ENCODE measurements at places on chromosomes 1 and 21.
A peak's percentile ranks its signal among the peaks of the same experiment; 100 is the strongest.

DNA sequence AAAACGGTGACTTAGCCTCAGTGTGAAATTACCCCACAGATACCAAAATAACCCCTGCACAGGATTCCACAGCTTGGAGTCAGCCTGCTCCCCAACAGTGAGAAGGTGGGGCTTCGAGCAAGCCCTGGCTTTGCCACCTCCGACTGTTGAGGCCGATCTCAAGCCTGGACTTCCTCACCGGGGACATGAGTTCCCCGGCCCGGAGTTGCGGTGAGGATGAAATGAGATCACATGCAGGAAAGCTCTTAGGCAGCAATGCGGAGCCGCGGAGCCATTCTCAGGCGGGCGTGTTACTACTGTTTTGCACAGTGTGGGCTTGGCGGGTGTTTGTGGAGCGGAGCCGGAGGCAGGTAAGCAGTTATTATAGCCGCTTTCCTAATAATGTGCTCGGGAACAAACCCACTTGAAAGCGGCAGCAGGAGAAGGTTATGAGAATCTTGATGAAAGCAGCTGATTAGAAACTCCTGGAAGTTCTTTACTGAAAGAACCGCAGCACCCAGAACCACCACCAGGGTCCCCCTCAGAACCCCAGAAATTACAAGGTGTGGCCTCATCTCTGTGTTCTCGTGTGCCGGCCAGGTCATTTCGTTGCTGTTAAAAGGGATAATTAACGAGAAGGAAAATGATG, 3.9 kb upstream of the CLSTN1 start:
- no peak for DNase-seq

GRCh38 chr1:211334986-211335385, 8.4 kb downstream of the TRAF5 start:
- DNase-seq: no peak

DNA sequence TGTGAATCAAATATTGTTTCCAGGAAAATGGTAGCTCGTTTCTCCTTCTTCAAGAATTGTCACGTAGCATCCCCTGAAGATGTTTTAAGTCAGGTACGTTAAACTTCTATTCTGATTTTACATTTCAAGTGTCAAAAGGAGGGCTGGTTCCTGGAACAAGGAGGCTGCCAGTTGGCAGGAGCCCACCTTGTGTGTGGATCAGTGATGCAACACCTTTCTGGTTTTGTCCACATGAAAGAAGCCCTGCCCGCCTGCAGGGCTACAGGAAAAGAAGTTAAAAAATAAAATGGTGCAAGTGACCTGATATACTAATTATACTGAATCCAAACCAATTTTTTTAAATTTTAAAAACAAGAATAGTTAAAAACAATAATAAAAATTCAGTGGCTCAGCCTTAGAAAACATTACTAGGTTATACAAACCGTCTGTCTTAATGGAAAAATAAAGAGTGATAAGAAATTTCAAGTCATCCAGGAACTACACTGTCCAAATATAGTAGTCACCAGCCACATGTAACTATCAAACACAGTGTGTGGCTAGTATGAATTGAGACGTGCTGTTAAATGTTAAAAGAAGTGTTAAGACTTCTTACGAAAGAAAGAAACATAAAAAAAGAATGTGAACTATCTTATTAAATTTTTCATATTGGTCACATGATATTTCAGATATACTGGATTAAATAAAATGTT, 123.1 kb downstream of the APP start:
- DNase-seq: no peak

DNA sequence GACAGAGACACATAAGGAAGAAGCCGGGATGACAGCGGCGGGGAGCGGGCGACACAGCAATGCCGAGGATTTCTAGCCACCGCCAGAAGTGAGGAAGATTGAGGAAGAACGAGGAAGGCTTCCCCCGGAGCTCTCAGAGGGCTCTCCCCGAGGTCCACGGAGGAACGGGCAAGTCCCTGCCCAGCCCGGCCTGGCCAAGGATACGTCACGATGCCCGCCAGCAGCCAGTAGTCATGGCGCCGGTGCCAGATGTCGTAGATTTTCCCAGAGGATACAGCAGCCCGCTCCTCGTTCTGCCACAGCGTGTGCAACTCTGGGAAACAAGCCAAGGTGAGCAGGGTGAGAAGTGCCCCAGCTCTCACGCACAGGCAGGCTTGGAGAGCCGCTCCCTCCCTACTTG, 65.9 kb downstream of the KCNAB2 start:
- DNase-seq: peak; percentile 89

- DNase-seq: no peak
Measured at GRCh38 chr1:178725466-178726086, 532 bp downstream of the RALGPS2 start.

DNA sequence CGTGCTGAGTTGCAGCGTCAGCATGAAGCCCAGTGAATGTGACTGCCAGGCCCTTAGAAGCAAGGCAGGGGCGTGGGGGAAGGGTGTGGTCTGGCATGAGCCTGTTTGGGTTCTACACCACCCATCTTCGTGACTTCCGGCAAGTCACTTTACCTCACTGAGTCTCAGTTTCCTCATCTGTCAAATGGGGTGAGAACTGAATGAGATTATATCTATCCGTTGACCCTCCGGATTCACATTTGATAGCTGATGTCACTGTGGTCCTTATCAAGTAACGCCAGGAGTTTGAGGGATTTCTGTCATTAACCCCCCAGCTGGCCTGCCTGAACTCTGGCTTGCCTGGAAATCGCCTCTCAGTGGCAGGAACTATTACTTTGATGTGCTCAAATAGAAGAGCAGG, 15.6 kb downstream of the MRPL37 start:
- DNase-seq: no peak

- no peak for DNase-seq
Measured at GRCh38 chr1:113096493-113096892, 23.5 kb downstream of the LRIG2 start.

- no peak for DNase-seq
Measured at GRCh38 chr1:26405281-26405915, 5.2 kb upstream of the LIN28A start.

DNA sequence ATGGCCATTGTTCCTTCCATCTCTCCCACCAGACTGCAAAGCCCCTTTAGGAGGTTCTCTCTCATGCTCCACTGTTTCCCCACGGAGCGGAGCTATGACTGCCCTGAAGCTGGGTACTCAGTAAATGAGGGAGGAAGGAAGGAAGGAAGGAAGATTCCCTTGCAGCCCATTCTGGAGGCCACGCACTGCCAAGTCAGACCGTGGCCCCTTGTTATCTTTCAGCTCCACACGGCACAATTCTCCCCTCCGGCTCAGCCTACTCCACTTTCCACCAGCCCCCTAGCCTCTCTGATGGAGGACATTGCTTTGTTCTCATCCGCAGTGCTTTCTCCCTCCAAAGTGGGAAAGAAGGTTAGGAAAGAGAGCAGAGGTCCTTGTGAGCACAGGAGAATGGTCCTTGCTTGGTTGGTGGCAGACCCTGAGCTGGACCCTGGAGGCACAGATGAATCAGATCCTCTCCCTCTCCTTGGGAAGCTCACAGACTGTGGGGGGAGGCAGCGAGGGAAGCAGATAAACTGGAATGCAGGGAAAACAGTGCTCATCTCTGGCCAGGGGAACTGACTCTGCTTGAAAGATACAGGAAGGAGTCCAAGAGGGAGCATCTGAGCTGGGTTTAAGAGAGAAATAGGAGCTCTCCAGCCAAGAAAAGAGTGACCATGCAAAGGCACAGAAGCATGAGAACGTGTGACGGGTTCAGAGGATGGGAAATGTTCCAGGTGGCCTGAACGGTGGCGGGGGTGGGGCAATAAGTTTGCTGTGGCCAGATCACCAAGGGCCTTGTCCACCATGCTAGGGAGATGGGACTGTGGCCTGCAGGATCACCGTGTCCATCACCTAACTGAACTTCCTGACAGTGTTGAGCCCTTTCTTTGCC, 52.6 kb downstream of the GLIS1 start:
- DNase-seq: no peak

GRCh38 chr1:37828410-37829074, 20.5 kb upstream of the YRDC start:
- DNase-seq: no peak

DNA sequence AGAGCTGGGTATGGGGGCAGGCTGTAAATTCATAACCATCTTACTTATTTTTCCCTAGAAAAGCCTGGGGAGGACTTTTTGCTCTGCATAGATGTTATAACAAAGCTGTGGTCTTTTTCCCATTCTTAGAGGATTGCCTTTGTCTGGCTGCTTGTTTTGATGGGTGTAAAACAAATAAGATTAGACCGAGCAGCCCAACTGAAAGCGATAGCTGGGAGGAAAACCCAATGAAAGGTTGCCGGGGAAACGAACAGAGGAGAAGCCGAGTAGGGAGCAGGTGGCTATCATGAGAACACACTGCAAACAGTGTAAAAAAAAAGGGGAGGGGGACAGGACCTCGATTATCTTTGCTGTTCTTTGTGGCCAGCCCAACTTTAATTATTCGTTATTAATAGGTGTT, 1.9 kb downstream of the ELAVL4 start:
- peak; percentile 23 for DNase-seq

DNA sequence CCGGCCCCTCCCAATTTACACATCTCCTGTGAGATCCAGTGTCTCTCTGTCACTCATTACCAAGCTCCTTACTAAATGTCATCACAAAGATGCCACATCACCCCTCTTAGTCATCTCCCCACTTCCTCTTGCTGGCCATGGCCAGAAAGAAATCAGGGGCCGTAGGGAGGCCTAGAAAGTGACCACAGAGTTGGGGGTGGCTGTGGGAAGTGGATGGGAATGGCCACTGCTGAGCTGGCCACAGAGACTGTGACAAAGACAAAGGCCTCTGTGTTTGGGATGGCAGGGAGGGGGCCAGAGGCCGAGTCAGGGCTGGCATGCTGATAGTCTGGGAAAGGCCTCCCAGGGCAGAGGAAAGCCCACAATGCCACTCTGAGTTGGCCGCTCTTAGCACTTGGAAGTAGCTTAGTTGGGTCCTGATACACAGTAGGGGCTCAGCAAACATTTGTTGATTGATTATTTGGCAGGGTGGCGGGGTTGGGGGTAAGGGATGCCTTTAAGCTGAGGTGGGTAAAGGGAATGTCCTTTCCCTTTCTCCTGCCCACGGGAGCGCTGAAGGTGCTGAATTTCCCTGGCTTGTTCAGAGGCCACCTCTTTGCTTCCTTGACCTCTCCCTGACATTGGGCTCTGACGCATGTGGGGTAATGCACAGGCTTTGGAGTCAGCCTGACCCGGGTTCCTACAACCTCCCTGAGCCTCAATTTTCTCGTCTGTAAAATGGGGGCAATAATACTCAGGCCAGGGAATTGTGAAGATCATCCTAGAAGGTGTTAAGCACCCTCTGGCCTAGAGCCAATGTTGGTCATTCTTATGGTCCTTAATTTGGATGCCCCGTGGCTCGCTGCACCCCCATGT, 13.2 kb downstream of the NAV1 start:
- DNase-seq: no peak

DNA sequence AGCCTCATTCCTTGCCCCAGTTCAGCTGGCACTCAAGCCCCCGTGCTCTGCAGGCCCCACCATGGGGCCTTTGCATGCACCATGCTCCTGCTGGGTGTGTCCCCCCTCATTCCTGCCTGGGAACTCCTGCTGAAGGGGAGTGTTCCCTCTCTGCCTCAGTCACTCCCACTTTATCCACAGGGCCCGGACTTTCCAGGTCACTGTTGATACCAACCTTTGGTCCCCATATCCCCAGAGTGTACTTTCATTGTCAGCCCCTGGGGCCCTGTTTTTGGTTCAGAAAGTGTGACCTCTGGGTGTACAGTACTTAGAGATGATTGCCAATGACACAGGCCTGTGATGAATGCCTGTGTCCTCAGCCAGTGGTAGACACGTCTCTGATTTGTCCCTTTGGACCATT, 2.9 kb downstream of the TTC22 start:
- DNase-seq: no peak

DNA sequence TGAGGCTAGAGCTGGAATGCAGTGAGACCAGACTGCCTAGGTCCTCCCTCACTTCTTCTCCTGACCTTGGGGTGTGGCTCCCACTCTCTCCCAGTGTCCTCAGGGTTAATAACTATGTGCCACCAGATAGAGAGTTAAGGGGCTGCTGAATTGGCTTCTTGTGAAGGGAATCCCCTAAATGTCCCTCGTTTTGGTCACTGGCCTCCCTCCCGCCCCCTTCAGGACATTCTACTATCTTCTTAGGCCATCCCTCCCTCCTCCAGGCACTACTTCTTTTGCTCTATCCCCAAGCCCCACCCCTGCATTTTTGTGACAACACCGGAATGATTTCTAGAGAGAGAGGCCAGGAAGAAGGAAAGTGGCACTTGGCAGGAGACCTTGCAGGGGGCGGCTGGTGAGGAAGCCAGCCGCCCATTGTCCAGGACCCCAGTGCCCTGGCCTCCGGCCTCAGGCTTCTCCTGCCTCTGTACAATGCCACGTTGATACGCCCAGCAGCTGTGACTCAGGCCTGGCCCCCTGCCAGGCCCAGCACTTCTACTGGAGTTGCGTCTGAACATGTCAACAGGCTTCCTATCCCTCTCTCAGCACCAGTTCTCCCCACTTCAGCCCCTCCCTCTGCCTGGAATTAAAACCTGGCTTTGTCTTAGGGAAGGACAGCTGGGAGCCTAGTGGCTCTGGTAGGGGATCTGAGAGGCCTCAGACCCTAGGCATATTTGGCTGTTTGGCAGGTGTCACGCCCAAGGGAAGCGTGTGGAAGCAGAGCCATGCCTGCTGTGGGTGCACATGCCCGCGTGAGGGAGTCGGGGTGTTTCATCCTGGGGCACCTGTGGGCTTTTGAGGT, 9.1 kb downstream of the LMNA start:
- peak; percentile 97 for DNase-seq

DNA sequence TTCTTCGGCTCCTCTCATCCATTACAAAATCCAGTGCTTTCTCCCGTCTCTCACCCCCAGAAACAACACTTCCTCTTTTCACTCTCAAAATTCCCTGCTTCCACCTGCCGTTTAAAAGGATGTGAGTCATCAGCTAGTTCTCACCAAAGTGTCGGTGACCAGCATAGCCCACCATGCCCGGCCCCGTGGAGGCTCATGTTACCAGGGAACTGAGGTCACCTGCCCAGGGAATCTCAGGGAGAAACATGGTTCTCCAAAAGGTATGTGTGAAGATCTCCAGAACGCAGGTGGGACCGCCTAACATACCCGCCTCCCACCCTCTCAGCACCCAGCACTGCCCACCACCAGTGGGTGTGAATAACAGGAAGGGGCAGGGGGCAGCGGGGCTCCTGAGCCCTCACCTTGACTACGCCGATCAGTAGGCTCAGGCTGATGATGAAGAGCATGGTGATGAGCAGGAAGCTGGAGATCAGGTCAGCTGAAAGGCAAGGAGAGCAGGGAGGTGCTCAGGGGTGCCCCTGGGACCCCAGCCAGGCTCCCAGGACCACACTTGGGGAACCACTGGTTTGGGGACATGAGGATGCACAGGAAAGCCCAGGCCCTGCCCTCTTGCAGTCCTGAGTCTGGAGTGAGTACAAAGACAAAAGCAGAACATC, 16.2 kb downstream of the LAPTM5 start:
- no peak for DNase-seq

DNA sequence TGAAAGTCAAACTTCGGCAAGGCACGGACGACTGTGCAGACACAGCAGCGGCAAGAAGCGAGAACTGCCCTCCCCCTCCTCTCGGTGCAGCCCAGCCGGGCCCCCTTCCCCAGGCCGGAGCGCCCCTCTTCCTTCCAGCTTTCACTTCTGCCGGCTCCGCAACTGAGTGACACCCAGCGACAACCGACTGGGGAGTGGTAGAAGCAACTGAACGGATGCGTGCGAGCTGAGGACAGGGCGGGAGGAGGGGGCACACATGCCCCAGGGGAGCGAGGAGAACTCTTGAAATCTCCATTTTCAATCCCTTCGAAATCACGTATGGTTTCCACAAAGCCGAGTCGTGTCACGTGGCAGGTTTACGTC, 146.6 kb downstream of the PGBD5 start:
- DNase-seq: no peak

GRCh38 chr1:159266832-159267231, 35.3 kb upstream of the FCER1A start:
- DNase-seq: no peak
